Hepatocyte (in vitro differentiated cells): ENCODE measurements at places on chromosomes 1 and 21. TPM values are rescaled to one million over a fixed set of nuclear protein-coding genes. Genes with fewer than 3 reads are reported as not detected.

The GJB3 gene
- 2.0 and 8.4 TPM in 2 replicates for polyA plus RNA-seq

The FMO5 gene
- polyA plus RNA-seq: 44.6 and 49.5 TPM in 2 replicates

The ARMH1 gene
- polyA plus RNA-seq: 6.1 and 6.3 TPM in 2 replicates

DNA sequence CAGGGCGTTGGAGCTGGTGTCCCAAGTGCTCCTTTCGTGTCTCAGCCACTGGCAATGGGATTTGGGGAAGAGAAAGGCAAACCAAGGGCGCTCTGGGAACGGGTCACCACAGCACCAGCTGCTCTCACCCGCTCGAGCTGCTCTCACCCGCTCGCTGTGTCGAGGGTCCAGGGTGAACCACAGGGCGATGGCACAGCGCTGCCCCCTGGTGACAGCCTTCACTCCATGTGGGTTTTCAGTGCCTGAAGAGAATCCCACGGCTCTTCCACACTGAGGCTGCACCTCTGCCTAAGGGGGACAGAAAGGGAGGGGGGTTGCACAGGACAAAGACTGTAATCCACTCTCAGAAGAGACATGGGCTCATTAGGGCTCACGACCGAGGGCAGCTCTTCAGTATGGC lies 7.1 kb upstream of the CLDN19 start:
- DNase-seq: peak; percentile 62

GRCh38 chr1:167371030-167371429 lies 147.3 kb downstream of the CD247 start:
- no peak for DNase-seq

DNA sequence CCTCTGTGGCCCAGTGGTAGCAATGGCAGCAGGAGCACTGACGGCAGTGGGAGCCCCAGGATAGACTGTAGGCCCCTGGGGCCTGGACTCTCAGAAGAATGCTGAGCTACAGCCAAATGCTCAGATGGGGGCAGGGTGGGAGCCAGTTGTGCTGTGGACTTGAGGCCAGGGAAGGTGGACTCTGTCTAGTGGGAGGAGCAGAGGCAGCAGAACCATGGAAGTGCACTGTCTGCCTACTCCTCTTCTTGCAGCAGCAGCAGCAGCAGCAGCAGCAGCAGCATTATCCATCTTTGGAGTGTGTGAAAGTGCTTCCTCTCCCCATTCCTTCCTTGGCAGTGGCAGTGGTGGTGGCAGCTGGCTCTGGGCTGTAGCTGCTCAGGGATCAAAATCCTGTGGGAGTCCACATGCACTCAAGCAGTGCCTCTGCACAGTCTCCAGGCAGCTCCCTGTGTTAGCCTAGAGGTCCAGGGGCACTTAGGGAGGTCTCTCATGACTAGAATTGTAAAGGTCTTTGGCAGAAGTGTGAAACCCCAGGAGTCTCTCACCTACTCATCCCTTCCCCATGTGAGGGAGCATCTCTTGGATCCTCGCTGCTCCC lies 917.9 kb upstream of the B3GALT2 start:
- DNase-seq: peak; percentile 19

GRCh38 chr1:121586369-121587229 lies 401.8 kb downstream of the SRGAP2C start:
- peak; percentile 52 for DNase-seq

DNA sequence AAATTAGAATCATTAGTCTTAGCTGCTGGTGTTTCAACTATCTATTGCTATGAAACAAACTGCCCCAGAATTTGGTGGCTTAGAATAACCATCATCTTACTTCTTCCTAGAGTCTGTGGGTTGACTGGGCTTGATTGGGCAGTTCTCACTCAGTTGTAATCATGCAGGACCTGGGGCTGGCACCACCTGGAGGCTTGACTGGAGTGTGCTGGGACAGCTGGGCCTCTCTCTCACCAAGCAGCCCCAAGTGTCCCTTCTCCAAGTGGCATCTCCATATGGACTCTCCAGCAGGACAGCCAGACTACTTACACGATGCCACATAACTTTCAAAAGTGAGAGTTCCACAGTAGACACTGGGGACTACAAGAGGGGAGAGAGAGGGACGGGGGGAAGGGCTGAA lies 140.3 kb upstream of the ATP1B1 start:
- DNase-seq: no peak
